Bronchial epithelial cell (primary cell): ENCODE measurements at places on chromosomes 16 and 17. TPM values are rescaled to one million over a fixed set of nuclear protein-coding genes. Genes with fewer than 3 reads are reported as not detected.

Gene MYH8
- not detected in 2 replicates for total RNA-seq

Gene CRK
- total RNA-seq: 131 and 152 TPM in 2 replicates

Gene ABCC11
- total RNA-seq: 0.13 and 0.26 TPM in 2 replicates

Gene CDT1
- 0.26 TPM in 2 replicates for total RNA-seq

Gene SLC12A3
- not detected in 2 replicates for total RNA-seq

DNA sequence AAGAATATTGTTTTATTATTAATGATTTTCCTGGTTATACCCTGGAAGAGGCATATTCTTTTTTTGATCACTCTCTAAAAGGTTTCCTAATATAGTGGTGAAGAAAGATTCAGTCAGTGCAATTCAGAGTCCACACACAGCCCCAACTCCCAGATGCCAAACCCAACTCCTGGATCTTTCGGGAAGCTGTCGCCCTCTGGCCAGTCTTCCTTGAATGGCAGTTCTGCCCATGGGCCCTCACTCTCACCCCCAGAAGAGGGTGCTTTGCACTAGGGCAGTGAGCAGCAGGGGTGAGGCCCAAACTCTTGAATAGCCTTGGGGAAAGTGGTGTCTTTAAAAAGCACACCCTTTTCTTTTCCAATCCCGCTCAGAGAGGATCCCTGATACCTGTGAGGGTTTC lies 11.0 kb downstream of the KRT32 start:
- DNase-seq: no peak

DNA sequence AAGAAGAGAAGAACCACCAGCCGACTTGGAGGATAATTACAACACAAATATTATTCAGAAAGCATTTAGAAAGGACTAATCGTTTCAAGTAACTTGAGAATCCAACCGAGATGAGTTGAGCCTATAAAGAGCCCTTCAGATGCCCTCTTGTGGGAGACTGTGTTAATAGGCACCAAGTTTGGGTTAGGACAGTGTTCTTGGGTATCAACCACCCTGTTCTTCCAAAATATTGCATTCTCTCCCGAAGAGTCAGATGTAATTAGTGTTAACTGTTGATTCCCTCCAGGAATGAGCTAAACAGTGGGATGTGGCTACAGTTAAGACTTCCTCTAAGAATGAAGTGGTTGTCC lies 87.8 kb upstream of the NOL11 start:
- DNase-seq: peak; percentile 57

GRCh38 chr17:55734128-55734781 lies 11.6 kb upstream of the TMEM100 start:
- peak; percentile 89 for DNase-seq

- no peak for DNase-seq
Observed at GRCh38 chr17:4365628-4366326, 698 bp downstream of the UBE2G1 start.

DNA sequence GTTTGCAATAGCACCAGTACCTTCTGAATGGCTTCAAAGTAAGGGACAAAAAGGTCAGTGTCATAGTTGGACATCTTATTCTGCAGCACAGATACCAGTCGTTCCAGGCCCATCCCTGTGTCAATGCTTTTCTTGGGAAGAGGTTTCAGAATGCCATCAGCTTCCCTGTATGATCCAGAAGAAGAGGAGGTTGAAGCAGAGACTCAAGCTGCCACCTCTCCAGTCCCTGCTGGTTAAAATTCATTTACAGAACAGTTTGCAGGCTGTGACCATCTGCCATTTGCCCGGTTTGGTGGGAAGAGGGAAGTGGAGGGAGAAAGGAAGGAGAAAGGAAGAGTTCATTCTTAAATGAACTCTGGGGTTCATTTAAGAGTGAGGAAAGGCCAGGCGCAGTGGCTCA lies 18.4 kb upstream of the EXOSC6 start:
- DNase-seq: no peak

DNA sequence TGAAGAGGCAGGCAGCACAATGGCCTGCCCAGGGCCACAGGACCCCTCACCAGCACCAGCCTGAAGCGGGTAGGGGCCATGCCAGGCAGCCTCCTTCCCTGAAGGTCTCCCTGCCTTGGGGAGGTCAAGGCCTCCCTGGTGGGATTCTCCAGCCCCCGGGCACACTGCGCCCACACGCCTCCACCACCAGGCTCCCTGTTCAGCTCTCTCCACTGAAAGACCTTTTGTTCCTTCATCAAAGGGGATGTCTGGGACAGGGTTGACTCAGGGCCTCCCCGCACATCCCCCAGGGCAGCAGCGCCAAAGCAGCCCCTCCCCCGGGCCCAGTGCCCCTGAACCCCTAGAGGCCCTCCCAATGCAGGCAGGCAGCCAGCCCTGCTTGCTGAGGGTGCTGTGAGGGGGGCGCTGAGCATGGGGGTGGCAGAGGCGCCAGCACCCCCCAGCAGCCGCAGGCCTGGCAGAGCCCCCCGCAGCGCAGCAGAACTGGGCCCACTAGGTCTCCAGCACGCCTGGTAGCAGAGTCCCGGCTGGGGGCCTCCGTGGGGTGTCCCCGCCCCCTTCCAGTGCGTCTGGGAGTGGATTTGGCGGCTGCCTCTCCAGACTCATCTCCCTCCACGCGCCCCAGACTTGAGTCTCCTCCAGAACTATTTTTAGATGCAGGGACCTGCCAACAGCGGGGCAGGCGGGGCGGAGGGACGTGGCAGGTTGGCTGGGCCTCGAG lies 13.1 kb downstream of the BCAR1 start:
- DNase-seq: no peak

DNA sequence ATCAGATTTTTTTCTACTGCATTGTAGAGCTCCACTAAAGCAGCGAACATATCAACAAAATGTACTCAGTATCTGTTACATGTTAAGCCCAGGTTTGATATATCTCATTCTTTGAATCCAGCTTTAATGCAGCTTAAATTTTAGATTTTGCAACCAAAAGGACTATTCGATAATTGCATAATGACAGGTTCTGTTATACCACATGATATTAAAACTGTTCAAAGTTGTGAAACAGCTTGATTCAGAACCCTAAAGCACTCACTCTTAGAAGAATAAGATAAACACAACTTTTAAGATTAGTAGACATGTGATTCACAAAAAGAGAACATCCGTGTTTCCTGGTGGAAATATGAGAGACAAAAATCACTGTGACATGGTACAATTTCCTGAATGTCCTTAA lies 427.9 kb downstream of the CDH11 start:
- DNase-seq: no peak

GRCh38 chr17:79982986-79983385 lies 52.7 kb downstream of the TBC1D16 start:
- no peak for DNase-seq

DNA sequence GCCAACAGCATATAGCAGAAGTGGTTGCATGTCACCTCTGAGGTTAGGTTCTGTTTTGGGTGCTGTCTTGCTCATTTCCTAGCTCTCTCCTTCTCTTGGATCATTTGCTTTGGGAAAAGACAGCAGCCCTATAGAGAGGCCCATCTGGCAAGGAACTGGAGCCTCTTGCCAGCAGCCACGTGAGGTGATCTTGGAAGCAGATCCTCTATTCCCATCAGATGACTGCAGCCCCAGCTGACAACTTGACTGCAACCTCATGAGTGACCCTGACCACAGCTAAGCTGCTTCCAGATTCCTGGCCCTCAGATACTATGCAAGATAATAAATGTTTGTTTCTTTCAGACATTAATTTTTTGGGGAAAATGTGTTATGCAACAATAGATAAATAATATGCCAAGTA lies 213.3 kb upstream of the HS3ST4 start:
- DNase-seq: no peak

GRCh38 chr16:35732046-35732810 lies 2272.8 kb downstream of the TP53TG3F start:
- DNase-seq: no peak

GRCh38 chr16:84443166-84443802 lies 61.2 kb downstream of the MEAK7 start:
- DNase-seq: no peak

DNA sequence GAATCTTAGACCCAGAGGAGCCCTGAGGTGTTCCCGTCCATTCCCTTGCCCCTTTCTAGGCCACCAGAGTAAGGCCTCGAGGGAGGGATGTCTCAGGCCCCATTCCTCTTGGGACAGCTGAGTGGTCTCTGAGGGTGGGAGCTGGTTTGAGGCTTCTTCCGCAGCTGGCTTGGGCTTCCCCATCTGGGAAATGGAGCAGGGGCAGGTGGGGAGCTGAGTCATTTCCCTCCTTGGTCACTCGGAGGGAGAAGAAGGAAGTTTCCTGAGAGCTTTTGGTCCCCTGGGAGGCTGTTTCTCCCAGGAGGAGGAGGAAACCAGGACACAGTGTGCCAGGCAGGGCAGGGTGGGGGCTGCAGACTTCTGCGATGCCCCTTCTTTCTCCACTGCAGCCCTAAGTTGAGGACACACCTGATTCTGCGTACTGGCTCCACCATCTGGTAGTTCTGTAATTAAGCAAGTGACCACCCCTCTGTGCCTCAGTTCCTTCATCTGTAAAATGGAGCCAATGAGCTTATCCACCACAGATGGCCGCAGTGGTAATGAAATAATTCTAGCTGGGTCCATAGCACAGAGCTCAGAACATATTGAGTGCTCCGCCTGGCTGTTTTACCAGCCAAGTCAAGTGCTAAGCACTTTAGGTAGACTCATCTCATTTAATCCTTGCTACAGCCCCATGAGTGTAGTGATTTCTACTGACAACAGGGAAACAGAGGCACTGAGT lies 1.6 kb upstream of the KCNJ12 start:
- DNase-seq: no peak

- DNase-seq: no peak
Observed at GRCh38 chr16:3696425-3697218, 20.7 kb downstream of the TRAP1 start.

DNA sequence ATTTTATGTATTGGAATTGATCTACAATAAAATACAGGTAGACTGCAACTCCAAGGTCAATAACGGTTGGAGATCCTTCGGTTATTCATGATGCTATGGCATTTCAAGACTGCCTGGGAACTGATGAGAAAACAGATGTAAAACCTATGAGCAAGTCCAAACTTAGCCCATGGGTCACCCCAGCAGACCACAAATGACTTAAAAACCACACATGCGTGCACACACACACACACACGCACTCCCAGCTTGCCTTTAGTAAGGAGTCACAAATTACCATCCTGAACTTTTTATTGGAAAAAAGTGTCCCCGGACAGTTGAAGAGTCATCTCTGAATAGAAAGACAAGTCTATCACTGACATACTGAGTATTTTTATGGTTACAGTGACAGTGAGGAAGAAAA lies 26.7 kb downstream of the TRIM25 start:
- DNase-seq: no peak

GRCh38 chr16:83651871-83652270 lies 155.9 kb upstream of the HSBP1 start:
- DNase-seq: no peak

DNA sequence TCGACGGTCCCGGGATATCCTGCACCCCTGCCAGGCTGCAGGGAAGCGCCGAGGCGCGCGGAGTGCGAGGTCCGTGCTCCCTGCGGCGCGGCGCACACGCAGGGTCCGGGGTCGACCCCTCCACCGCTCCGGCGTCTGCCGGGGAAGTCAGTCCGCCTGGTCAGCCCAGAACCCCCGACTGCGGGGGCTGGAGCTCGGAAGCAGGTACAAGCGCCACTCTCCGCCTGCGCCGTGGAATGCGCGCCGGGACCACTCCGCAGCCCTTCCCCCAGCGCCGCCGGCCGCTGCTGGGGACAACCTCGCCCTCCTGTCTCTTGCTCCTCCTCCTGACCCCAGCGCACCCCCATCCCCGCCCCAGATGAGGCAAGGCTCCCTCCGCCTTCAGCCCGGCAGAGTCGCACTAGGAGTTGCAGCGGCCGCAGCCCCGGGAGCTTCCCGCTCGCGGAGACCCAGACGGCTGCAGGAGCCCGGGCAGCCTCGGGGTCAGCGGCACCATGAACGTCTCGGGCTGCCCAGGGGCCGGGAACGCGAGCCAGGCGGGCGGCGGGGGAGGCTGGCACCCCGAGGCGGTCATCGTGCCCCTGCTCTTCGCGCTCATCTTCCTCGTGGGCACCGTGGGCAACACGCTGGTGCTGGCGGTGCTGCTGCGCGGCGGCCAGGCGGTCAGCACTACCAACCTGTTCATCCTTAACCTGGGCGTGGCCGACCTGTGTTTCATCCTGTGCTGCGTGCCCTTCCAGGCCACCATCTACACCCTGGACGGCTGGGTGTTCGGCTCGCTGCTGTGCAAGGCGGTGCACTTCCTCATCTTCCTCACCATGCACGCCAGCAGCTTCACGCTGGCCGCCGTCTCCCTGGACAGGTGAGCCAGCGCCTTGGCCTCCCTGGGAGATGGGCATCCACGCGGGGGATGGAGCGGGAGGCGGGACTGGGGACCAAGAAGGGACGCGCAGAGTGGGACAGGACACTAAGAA lies at the start of gene GALR2:
GALR2 (plus strand) TSS at position 392 of the 974 bp plus-strand sequence; CDS start at position 495, 103 bp downstream.
- DNase-seq: no peak

DNA sequence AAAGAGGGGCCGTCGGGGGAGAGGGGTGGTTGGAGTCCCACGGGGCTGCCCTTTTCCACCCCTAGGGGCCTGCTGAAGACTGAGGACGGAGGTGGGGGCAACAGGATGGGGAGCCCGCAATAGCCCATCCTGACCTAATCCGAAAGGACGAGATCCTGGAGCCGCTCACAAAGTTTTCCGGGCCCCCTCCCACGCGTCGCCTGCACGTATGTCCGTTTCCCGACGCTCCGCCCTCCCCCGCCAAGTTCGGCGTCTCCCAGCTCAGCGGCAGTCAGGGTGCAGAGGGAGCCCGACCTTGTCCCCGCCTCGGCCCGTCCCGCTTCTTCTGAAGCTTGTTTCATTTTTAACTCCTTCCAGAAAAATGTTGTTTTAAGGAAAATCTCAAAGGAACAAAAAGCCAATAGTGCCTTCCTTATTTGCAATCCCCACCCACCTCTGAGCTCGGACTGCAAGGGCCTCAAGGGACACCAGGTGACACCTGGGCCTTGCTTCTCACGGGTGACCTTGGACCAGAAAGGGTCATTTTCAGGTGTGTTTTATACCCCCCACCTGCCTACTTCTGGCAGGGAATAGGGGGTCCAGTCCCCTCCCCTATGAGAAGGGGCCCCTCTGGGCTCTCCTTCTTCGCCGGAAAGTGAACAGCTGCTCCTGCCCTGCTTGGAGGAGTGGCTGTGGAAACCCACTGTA lies 3.4 kb upstream of the ZNF423 start:
- no peak for DNase-seq

GRCh38 chr16:52613508-52613907 lies 66.6 kb upstream of the TOX3 start:
- no peak for DNase-seq

- DNase-seq: peak; percentile 39
Observed at GRCh38 chr16:12874186-12874585, 27.2 kb upstream of the SHISA9 start.

DNA sequence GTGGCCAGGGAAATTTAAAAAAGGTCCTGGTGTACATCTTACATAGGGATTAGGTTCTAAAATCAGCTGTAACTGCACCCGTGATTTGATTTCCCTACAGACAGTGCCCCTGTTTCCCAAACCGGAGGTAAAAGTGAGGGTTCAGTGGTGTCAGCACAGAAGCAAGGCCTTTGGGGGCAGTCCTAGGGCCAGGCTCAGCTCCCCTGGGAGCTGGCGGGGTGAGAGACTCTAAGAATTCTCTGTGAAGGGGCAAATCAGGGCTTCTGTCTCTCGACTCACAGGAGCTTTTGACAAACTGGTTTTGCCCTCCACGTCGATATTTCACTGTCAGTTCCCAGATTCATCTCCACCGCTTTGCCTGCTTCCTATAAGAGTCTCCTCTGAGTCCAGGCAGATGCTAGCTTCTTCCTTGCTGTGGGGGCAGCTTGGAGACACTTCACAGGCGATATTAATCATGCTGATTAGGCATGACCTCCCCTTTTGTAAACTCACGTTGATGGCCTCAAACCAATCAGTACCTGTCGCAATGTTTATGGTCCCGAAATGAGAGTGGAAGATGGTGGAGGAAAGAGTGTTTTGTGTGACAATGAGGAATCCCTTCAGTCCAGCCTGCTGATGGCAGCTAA lies 234.2 kb upstream of the TOX3 start:
- no peak for DNase-seq

GRCh38 chr16:77191259-77191969 lies 424 bp downstream of the MON1B start:
- no peak for DNase-seq
